ENCODE measurements at places on chromosomes 11 and 22.

- DNase-seq: no peak
Measured at GRCh38 chr11:118921121-118921928, 4.4 kb downstream of the BCL9L start.

GRCh38 chr11:36890841-36891240, 292.8 kb upstream of the RAG2 start:
- no peak for DNase-seq

DNA sequence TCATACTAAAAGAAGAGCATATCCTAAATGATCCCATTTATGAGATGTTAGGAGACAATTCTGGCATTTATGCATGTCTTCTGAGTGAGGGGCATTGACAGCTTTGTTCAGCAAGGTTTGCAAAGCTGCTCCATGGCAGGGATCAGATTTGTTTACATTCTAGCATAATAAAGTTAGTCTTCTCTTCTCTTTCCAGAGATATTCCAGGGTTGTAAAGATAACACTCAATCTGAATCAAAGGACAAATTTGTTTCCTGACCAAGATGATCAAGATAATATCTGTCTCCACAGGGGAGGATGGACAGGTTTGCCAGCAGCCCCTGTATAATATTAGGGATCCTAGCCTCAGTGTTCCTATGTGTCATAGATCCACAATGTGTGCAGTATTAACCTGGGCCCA, 77.5 kb upstream of the ZC3H12C start:
- no peak for DNase-seq

- DNase-seq: no peak
Measured at GRCh38 chr22:19669570-19669969, 44.7 kb upstream of the SEPTIN5 start.

DNA sequence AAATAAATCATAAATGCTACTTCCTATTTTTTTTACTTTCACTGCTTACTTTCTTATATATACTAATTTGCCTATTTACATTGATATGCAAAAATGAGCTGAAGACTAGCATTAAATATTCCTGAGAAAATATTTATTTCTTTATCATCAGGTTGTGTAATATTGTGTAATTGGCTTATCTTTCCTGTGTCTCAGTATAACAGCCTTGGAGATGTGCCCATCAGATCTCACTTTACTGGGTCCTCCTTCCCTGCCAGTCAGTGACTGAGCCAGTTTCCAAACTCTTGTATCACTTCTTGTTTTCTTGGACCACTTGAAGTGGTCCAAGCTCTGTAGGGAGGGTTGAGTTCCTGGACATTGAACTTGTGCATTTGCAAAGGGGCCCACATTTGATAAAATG, 900.0 kb downstream of the LUZP2 start:
- DNase-seq: no peak

- DNase-seq: no peak
Measured at GRCh38 chr11:63775191-63775590, 6.6 kb upstream of the ZFTA start.
